ENCODE measurements at places on chromosomes 7 and 10.

DNA sequence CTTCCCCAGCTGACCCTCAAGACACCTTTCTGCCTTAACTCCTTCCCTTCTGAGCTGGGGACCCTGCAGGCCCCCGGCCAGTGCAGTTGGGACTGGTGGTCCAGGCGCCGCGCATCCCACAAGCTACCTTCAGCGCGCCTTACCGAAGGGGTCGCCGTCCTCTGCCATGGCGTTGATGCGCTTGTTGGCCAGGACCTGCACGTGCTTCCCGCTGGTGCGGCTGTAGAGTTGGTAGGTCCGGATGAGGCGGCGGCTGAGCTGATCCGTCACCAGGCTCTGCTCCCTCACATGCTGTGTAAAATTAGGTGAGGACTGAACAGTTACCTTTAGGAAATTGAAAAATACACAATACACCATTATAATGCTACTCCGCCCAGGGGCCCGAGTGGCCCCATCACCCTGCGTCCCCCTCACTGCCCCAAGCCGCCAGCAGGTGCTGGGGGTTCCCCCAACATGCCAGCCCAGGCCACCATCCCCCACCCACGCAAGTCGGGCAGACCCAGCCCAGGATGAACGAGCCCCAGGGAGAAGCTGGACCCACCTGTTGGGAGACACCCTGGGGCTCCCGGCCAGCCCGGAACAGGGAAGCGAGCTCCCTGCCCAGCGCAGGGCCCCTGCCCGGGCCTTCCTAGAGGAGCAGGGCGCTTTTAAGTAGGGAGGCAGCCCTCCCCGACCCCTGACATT lies 1.2 kb downstream of the FGF8 start:
- no peak for DNase-seq

- no peak for DNase-seq
These were observed 24.3 kb downstream of the TECTB start for GRCh38 chr10:112307358-112308124.

- DNase-seq: no peak
These were observed 65.9 kb upstream of the LRRN3 start for GRCh38 chr7:111025006-111025405.

GRCh38 chr7:27220440-27220955 lies 20.6 kb upstream of the HOXA13 start:
- no peak for DNase-seq

DNA sequence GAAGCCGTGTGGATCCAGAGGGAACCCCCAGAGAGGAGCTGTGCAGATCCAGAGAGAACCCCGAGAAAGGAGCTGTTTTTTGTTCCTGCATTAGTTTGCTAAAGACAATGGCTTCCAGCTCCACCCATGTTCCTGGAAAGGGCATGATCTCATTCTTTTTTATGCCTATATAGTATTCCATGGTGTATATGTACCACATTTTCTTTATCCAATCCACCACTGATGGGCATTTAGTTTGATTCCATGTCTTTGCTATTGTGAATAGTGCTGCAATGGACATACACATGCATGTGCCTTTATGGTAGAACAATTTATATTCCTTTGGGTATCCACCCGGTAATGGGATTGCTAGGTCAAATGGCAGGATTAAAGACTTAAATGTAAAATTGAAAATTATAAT lies 95.4 kb upstream of the RHEB start:
- DNase-seq: no peak

GRCh38 chr10:132115732-132116131 lies 50.0 kb downstream of the JAKMIP3 start:
- no peak for DNase-seq

Data from NCI-H2081 (cell line).